ENCODE measurements at places on chromosomes 5 and 9.

GRCh38 chr5:19685473-19685872 is 302.5 kb downstream of the CDH18 start:
- DNase-seq = no peak

DNA sequence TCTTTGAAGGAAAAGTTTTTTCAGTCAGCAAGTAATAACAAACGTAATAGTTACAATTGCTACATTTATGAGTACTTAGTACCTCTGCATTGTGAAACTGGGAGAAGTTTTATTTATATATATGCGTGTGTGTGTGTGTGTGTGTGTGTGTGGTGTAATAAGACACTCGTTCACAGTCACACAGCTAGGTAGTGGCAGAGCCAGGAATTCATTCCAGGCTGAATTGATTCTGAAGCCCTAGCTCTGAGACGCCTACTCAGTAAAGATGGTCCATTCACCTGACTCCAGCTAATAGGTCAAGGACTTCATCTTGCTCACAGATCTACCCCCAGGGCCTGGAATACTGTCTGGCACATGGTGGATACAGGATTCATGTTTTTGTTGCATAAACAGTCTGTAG is 13.6 kb upstream of the CAST start:
- DNase-seq = peak; percentile 12

- no peak for DNase-seq
Observed at GRCh38 chr9:99852617-99853016, 30.9 kb downstream of the NR4A3 start.

- DNase-seq = no peak
Observed at GRCh38 chr9:13728131-13728530, 448.6 kb upstream of the MPDZ start.

- DNase-seq = no peak
Observed at GRCh38 chr5:126645132-126645531, 44.4 kb downstream of the PHAX start.
